ENCODE measurements at places on chromosomes 1 and 21.

GRCh38 chr1:82782599-82782998 is 981.9 kb downstream of the ADGRL2 start:
- no peaks in the 10 kb centered on the region for H3K27me3 ChIP-seq
- no peak for DNase-seq
- H3K4me1 ChIP-seq: no peaks in the 10 kb centered on the region
- H3K4me3 ChIP-seq: no peak overlapping the region
- H3K36me3 ChIP-seq: no peaks in the 10 kb centered on the region

DNA sequence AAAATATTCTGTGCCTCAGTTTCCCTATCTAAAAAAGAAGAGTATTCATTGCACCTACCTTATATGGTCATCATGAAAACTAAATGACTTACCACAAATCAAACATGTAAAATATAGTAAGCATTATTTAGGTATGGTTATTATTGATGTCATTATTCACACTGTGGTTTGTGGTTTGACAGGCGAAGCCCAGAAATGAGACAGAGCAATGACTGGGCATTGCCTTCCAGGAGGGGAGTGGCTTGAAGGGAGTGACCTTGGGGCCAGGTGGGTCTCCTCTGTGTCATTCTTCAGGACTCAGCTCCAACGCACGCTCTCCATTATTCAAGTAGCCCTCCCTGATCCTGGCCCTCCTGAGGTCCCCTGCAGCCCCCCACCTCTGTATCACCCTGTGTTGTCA is 133.7 kb downstream of the DMRTA2 start:
- no peaks in the 10 kb centered on the region for H3K4me1 ChIP-seq
- H3K36me3 ChIP-seq: no peaks in the 10 kb centered on the region
- no peak overlapping the region for H3K27ac ChIP-seq
- H3K27me3 ChIP-seq: no peaks in the 10 kb centered on the region
- no peak overlapping the region for H3K4me3 ChIP-seq
- no peak for DNase-seq

DNA sequence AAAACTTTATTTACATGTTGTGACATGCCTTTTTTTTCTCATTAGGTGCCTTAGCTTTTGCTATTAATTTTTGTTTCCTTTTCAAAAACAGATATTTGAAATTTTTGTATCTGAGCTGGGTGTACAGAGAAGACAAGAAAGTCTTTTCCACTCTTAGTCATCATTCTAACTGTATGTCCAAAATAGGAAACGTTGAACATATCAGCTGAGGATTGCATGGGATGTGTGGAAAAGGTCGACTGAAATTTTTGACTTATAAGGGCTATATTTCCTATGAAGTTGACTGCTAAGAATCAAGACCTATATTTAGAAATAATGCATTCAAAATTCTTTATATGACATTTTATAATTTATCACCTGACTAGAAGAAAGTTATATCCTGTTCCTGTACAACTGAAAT is 270.0 kb upstream of the ZRANB2 start:
- H3K27me3 ChIP-seq: no peaks in the 10 kb centered on the region
- H3K27ac ChIP-seq: no peak overlapping the region
- DNase-seq: no peak
- no peaks in the 10 kb centered on the region for H3K36me3 ChIP-seq
- H3K4me1 ChIP-seq: no peaks in the 10 kb centered on the region

DNA sequence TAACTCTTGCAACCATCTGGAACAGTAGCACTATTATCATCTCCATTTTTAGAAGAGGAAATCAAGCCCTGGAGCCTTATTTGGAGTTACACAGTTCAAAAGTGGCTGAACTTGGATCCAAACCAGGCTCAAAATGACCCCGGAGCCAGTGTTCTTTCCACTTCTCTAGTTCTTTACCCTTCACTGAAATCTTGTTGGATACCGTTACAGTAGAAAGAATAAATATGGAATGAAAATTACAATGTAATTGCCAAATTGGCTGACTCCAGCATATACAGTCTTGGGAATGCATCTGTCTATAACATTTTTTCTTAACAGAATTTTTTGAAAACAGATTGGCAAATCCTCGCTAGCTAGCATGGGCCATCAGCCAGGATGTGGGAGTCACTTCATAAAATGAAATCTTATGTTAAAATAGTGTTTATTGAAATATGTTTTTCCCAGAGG is 261.4 kb downstream of the CTH start:
- no peaks in the 10 kb centered on the region for H3K36me3 ChIP-seq
- no peak overlapping the region for H3K4me3 ChIP-seq
- DNase-seq: no peak
- H3K27ac ChIP-seq: peak overlapping the region; percentile 49
- H3K4me1 ChIP-seq: no peaks in the 10 kb centered on the region

GRCh38 chr1:8571200-8571984 is 246.0 kb downstream of the RERE start:
- no peak for DNase-seq
- H3K27me3 ChIP-seq: no peaks in the 10 kb centered on the region
- peaks cover 4% of the 10 kb centered on the region for H3K4me1 ChIP-seq
- H3K4me3 ChIP-seq: no peak overlapping the region
- no peaks in the 10 kb centered on the region for H3K36me3 ChIP-seq
- peak overlapping the region; percentile 10 for H3K27ac ChIP-seq

GRCh38 chr1:43617011-43617410 is 32.9 kb upstream of the KDM4A start:
- no peak for DNase-seq
- no peak overlapping the region for H3K4me3 ChIP-seq
- H3K27me3 ChIP-seq: no peaks in the 10 kb centered on the region
- no peak overlapping the region for H3K27ac ChIP-seq
- peaks cover 6% of the 10 kb centered on the region for H3K36me3 ChIP-seq

DNA sequence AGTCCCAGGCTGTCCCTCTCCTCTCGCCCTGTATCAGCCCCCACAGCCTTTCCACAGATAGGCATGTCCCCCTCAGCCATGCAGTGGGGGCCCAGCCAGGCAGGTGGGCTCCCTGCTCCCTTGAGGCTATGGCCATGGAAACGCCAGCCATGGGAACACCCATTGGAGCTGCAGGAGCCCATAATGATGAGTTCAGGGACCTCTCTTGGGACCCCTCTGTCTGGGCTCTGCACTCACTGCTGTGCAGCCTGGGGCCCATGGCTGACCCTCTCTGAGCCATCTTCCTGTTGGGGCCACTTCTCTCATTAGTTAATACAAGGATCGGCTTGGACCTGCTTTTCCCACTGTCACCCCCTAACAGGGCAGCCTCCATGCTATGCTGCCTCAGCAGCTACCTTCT is 33.2 kb downstream of the WNT3A start:
- DNase-seq: no peak
- no peak overlapping the region for H3K4me3 ChIP-seq
- no peaks in the 10 kb centered on the region for H3K27me3 ChIP-seq
- H3K36me3 ChIP-seq: no peaks in the 10 kb centered on the region
- H3K27ac ChIP-seq: no peak overlapping the region
- H3K4me1 ChIP-seq: no peaks in the 10 kb centered on the region

DNA sequence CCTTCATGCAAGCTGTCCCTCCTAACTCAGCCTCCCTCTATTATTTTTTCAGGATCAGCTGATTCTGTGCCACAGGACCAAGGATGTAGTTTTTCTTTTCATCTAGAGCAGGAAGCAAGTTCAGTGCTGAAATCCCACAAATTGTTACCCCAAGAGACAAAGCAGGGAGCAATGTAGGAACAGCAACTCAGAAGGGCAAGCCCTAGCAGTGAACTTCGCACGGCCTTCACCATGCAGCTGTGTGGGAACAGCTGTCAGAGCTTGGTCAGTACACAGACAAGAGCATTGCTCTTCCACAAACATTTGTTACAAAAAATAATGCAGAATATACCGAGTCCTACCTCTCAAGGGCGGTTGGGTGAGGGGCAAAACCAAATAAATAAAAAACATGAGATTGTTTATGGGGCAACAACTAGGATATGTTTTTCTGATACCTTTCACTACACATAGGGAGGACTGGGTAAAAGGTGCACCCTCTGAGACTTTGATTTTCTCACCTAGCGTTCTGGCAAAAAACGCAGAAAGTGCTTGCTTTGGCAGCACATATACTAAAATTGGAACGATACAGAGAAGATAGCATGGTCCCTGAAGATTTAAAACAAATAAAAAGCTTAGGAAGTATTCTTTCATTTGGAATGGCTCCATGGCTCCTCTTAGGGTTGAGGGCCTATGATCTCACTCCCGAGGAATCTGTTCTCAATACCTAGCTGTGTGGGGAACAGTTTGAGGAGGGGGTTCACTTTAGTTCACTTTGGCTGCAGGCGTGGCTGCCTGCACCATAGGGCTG is 37.1 kb upstream of the ANGPTL7 start:
- no peaks in the 10 kb centered on the region for H3K27me3 ChIP-seq
- DNase-seq: no peak
- H3K4me3 ChIP-seq: no peak overlapping the region
- H3K4me1 ChIP-seq: no peaks in the 10 kb centered on the region
- peak overlapping the region; percentile 54 for H3K27ac ChIP-seq

GRCh38 chr21:43733529-43734071 is 14.7 kb downstream of the PDXK start:
- H3K27me3 ChIP-seq: no peaks in the 10 kb centered on the region
- peak overlapping the region; percentile 82 for H3K27ac ChIP-seq
- H3K4me1 ChIP-seq: no peaks in the 10 kb centered on the region
- no peaks in the 10 kb centered on the region for H3K36me3 ChIP-seq
- peak overlapping the region; percentile 44 for H3K4me3 ChIP-seq

- no peaks in the 10 kb centered on the region for H3K27me3 ChIP-seq
- H3K36me3 ChIP-seq: no peaks in the 10 kb centered on the region
- no peak overlapping the region for H3K4me3 ChIP-seq
- no peak overlapping the region for H3K27ac ChIP-seq
- H3K4me1 ChIP-seq: no peaks in the 10 kb centered on the region
- no peak for DNase-seq
Measured at GRCh38 chr1:84859866-84860265, 33.1 kb downstream of the LPAR3 start.

DNA sequence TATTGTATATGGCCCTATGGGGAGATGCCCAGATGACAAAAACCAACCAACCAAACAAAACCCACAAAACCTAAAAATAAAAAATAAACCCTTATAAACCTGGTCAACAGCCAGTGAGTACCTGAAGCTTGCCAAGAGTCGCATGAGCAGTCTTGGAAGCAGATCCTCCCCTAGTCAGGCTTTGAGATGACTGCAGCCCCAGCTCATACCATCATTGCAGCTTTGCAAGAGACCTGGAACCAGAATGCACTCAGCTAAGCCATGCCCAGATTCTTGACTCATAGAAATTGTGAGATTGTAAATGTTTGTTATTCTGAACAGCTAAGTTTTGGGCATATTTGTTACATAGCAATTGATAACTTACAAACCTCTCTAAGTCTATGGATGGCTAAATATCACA is 326.8 kb downstream of the HLX start:
- no peak overlapping the region for H3K27ac ChIP-seq
- no peak overlapping the region for H3K4me3 ChIP-seq

DNA sequence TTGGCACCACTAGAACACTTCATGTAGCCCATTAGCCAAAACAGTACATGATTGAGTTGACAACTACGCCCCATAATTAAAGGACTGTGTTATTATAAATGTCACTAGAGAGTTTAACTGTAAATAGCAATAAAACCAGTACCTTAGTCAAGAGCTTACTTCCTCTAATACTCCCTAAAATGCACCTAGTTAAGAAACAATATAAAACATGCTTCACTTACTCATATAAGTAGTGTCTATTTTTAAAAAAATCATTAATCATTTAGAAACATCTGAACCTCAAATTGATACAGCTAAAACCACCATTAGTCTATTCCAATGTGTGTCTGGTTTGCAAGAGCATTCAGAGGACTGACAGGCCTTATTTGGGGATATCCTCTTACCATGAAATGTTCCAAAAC is 25.3 kb downstream of the PTP4A2 start:
- no peak overlapping the region for H3K4me3 ChIP-seq
- H3K36me3 ChIP-seq: no peaks in the 10 kb centered on the region
- no peaks in the 10 kb centered on the region for H3K27me3 ChIP-seq
- no peak overlapping the region for H3K27ac ChIP-seq
- DNase-seq: no peak

GRCh38 chr1:96370757-96371156 is 350.8 kb upstream of the PTBP2 start:
- H3K4me3 ChIP-seq: no peak overlapping the region
- no peaks in the 10 kb centered on the region for H3K36me3 ChIP-seq
- H3K27ac ChIP-seq: no peak overlapping the region
- H3K27me3 ChIP-seq: no peaks in the 10 kb centered on the region
- no peak for DNase-seq

- H3K36me3 ChIP-seq: no peaks in the 10 kb centered on the region
- no peak overlapping the region for H3K27ac ChIP-seq
- no peaks in the 10 kb centered on the region for H3K27me3 ChIP-seq
- H3K4me1 ChIP-seq: no peaks in the 10 kb centered on the region
- no peak for DNase-seq
Measured at GRCh38 chr1:67861856-67862516, 28.7 kb upstream of the GNG12 start.

- no peak overlapping the region for H3K27ac ChIP-seq
- no peaks in the 10 kb centered on the region for H3K27me3 ChIP-seq
- no peak overlapping the region for H3K4me3 ChIP-seq
- H3K4me1 ChIP-seq: no peaks in the 10 kb centered on the region
- no peaks in the 10 kb centered on the region for H3K36me3 ChIP-seq
Measured at GRCh38 chr1:193540511-193540910, 354.1 kb upstream of the B3GALT2 start.

- H3K36me3 ChIP-seq: no peaks in the 10 kb centered on the region
- no peaks in the 10 kb centered on the region for H3K4me1 ChIP-seq
- no peaks in the 10 kb centered on the region for H3K27me3 ChIP-seq
- H3K27ac ChIP-seq: no peak overlapping the region
Measured at GRCh38 chr1:244294599-244295224, 157.0 kb downstream of the ADSS2 start.

- peak; percentile 82 for DNase-seq
- H3K27me3 ChIP-seq: no peaks in the 10 kb centered on the region
- no peaks in the 10 kb centered on the region for H3K4me1 ChIP-seq
- no peaks in the 10 kb centered on the region for H3K36me3 ChIP-seq
- H3K27ac ChIP-seq: peak within 1 kb of the TSS; percentile 92
Measured at GRCh38 chr1:91885716-91886506, at the start of gene TGFBR3. TGFBR3 (minus strand) TSS chr1:91886151; CDS start chr1:91861531, 24,620 bp downstream.

- H3K27me3 ChIP-seq: no peaks in the 10 kb centered on the region
- DNase-seq: no peak
Measured at GRCh38 chr1:113508364-113509164, 118.2 kb downstream of the MAGI3 start.

GRCh38 chr21:38950435-38951094 is 144.8 kb downstream of the ETS2 start:
- DNase-seq: no peak
- no peak overlapping the region for H3K27ac ChIP-seq
- H3K4me1 ChIP-seq: no peaks in the 10 kb centered on the region
- no peaks in the 10 kb centered on the region for H3K27me3 ChIP-seq
- no peaks in the 10 kb centered on the region for H3K36me3 ChIP-seq

DNA sequence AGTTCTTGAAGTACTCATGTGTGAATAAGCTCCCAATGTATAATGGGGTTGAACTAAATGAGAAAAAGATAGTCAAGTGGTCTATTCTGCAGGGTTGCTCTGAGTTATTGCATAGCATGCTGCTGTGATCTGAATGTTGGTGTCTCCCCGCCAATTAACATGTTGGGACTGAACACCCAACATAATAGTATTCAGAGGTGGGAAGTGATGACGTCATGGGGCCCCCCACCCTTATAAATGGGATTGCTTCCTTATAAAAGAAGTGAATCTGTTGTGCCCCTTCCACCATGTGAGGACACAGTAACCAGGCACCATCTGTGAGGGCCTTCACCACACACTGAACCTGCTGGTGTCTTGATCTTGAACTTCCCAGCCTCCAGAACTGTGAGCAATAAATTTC is 50.2 kb downstream of the MAB21L3 start:
- H3K36me3 ChIP-seq: no peaks in the 10 kb centered on the region
- DNase-seq: no peak
- H3K27me3 ChIP-seq: no peaks in the 10 kb centered on the region
- H3K4me1 ChIP-seq: peaks cover 3% of the 10 kb centered on the region
- H3K4me3 ChIP-seq: no peak overlapping the region

Data from breast epithelium (tissue), 4 donors.